NCI-H1092 treated with DMSO at 0.1 percent for 48 hours (cell line): ENCODE measurements at places on chromosomes 7 and 10.

- DNase-seq = no peak
These were observed 54.3 kb downstream of the ARHGAP21 start for GRCh38 chr10:24669285-24669852.

DNA sequence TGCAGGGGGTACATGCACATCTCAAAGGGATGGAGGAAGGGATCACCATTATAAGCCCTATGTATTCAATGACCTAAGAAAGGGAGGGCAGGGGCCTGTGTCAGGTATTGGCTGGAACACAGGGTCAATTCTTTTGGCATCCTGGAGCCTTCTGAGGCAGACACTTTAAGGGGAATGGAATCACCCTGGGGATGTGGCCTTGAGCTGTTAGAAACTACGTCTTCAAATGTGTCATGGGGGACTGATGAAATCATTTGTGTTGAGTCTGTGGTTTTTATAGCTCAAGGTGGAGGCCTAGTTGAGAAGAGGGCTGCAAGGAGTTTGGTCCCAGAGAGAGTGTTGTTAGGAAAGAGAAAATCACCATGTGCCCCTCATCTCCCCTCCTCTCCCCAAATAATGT is 206.1 kb upstream of the CELF2 start:
- DNase-seq = no peak

GRCh38 chr7:157238087-157238486 is 98.7 kb upstream of the DNAJB6 start:
- DNase-seq = no peak

GRCh38 chr10:104809288-104810090 is 168.4 kb downstream of the SORCS3 start:
- DNase-seq = no peak

DNA sequence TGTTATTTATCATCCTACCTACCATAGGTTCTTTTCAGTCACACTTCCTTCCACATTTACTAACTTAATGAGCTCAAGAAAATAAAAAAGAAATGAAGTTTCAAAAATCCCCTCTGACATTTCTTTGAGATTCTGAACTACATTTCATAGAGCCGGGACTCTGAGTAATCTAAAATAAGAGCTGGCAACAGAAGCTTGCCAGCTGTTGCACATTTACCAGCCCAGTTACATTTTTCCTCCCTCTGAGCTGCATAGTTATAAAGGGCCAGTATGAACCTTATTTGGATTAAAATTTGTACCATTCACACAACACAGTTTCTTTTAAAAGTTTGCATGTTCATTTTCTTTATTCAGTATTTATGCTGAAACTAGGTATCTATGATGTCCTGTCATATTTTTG is 119.5 kb upstream of the CAV2 start:
- DNase-seq = no peak

GRCh38 chr10:61068471-61068870 is 124.5 kb upstream of the RHOBTB1 start:
- no peak for DNase-seq

GRCh38 chr10:6202098-6202683 is 541 bp upstream of the PFKFB3 start:
- peak; percentile 21 for DNase-seq

- no peak for DNase-seq
These were observed 18.9 kb downstream of the GIMAP5 start for GRCh38 chr7:150756166-150756565.

- DNase-seq = no peak
These were observed 37.6 kb downstream of the PRF1 start for GRCh38 chr10:70564901-70565351.

- no peak for DNase-seq
These were observed 527.6 kb downstream of the PHTF2 start for GRCh38 chr7:78326189-78326588.

- no peak for DNase-seq
These were observed 24.2 kb downstream of the PILRA start for GRCh38 chr7:100397315-100398081.

GRCh38 chr10:24382045-24382444 is 173.1 kb downstream of the KIAA1217 start:
- no peak for DNase-seq

DNA sequence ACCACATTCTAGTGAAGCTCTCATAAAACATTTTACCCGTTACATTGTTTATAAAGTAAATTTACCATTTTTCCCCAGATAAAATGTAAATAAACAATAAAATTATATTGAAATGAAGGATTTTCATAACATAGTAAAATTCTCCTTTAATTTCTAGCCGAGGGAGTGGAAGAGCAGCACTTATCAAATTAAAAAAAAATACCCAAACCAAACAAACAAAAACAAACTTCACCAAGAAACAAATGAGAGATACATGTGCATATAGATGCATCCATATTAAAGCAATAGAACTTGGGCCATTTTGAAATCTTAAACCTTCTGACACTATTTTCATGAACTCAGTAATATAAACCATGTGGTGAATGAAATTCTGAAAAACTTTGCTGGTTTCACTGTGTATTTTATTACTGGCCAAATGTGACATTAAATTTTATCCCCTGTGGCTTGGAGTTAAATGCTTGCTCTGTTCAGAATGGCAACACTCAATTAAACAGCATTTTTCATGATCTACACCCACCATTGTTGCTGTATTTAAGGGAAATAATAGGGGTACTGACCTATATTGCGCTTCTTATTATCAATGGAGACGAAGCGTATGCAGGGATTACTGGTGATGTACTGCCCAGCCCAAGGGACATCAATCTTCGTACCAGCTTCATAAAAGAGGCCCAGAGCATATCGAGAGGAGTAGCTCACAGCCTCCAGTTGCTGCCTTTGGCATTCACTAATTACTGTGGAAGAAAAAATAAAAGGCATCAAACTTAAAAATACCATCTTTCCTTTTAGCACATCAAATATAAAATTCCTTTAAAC is 220.9 kb downstream of the RNLS start:
- DNase-seq = no peak

DNA sequence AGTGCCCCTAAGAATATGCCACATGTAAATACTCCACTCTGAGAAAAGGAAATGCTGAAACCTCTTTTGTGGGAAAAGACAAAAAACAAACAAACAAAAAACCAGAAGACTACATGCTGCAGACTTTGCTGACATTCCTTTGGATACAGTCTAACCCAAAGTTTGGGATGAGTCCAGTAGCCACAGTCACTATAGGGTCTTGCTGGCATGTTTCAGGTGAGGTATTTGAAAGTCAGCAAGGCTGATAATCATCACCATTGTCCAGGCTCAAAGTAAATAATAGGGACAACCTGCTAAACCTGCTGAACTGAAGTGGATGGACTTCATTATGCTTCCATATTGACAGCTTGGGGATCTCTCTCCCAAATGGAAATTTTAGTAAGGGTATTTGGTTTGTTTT is 1087.0 kb upstream of the LRRTM3 start:
- no peak for DNase-seq

DNA sequence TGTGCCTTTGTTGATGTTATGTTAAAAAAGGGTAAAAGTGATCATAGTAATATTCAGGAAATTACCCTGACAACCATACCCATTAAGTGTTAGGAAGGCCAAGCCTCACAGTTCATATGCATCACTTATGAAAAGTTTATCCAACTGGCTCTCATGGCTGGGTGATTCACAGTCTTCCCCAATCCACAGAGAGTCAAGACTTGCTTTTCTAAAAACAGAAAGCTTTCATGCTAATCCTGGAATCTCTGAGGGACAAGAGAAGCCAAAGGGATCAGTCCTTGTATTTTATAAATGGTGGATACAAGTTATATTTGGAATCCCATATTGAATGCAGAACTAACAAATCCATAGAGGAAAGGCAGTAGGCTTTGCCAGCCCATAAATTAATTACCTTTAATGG is 218.3 kb downstream of the JAZF1 start:
- DNase-seq = no peak

DNA sequence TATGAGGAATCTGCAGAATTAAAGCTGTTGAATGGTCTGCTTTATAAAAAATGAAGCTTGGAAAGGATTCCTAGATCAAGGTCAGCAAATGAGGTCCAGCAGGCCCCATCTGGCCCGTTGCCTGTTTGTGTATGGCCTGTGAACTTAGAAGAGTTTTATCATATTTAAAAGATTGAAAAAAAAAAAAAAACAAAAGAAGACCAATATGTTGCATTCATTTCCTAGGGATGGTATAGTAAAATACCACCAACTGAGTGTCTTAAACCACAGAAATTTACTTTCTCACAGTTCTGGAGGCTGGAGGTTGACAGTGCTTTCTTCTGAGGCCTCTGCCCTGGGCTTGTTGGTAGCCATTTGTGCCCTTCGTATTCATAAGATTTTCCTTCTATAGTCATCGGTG is 109.2 kb downstream of the PPP1R3A start:
- DNase-seq = no peak
